ENCODE measurements at places on chromosomes 2 and 18.

- DNase-seq = peak; percentile 67
Observed at GRCh38 chr2:216350214-216350791, 22.0 kb downstream of the MARCHF4 start.

DNA sequence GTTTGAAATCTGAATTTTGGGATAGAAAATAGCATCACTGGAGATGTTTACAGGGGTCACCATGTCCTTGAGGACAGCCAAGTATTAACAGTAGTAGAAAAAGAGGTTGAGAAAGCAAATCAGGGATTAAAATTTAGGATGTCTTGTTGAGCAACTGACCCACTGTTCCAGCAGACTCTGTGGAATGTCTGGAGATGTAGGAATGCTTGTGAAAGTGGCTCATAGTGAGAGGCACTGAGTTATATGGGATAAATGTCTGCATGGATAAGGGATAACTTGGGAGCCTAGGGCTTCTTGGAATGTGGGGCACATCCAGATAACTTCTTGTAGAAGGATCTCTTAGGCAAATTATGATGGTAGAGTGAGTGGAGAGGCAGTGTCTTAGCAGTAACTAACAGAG is 495.0 kb downstream of the TMX3 start:
- DNase-seq = no peak

GRCh38 chr2:175445281-175445680 is 263.8 kb upstream of the ATP5MC3 start:
- DNase-seq = no peak

GRCh38 chr2:111054791-111055691 is 65.7 kb upstream of the BCL2L11 start:
- peak; percentile 81 for DNase-seq

- DNase-seq = no peak
Observed at GRCh38 chr2:85053802-85054201, 79.4 kb upstream of the TCF7L1 start.

- no peak for DNase-seq
Observed at GRCh38 chr18:37249171-37249886, 316.3 kb downstream of the CELF4 start.

DNA sequence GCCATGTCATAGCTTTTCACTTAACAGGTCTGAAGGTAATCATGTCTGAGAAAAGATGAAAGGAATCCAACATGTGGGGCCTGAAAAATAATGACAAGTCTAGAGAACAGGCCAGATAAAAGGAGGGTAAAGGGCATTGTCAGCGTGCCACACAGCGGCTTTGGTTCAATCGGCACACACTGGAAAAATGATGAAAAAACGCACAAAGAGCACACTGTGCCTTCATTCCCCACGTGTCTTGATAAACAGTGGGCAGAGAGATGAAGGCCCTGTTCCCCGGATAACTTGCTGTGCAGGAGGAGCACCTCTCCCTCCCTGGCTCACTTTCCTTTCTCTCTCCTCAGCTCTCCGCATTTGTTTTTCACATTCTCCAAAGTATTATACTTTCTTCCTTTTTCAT is 766.3 kb downstream of the TDRD15 start:
- DNase-seq = no peak

GRCh38 chr2:9813312-9814128 is 29.8 kb upstream of the TAF1B start:
- peak; percentile 90 for DNase-seq

DNA sequence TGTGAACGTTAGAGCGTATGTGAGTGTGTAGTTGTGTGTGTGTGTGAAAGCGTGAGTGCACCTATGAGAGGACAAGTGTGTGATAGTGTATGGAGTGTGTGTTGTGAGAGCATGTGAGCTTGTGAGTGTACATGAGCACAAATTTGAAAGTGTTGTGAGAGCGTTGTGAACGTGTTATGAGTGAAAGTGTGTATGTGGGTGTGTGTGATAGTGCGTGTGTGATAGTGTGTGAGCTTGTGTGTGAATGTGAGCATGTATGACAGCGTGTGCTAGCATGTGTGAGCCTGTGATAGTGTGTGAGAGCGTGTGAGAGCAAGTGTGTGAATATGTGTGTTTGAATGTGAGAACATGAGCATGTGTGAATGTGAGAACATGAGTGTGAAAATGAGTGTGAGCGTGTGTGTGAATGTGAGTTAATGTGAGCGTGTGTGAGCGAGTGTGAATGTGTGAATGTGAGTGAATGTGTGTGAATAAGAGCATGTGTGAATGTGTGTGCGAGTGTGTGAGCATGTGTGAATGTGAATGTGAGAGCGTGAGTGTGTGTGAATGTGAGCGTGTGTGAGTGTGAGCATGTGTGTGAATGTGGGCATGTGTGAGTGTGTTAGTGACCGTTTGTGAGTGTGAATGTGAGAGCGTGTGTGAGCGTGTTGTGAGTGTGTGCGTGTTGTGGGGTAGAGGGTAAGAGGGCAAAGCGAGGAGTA is 25.0 kb downstream of the RALB start:
- no peak for DNase-seq

GRCh38 chr2:206968134-206969086 is 29.1 kb downstream of the CPO start:
- no peak for DNase-seq

DNA sequence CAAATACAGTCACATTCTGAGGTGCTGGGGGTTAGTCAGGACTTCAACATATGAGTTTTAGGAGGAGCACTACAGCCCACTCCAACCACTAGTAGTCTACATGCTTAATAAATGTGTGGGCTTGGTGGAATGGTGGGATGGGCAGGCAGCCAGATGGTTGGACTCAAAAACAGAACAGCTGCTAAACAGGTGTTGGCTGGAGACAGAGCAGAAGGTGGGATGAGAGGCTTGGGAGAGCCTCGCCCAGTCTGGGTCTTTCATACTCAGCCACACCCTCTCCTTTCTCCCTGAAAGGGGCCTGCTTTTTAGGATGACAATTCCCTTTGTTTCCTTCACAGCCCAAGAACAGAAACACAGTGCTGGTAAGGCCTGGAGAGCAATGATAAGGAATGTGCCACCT is 143.9 kb upstream of the KLHL29 start:
- DNase-seq = no peak

DNA sequence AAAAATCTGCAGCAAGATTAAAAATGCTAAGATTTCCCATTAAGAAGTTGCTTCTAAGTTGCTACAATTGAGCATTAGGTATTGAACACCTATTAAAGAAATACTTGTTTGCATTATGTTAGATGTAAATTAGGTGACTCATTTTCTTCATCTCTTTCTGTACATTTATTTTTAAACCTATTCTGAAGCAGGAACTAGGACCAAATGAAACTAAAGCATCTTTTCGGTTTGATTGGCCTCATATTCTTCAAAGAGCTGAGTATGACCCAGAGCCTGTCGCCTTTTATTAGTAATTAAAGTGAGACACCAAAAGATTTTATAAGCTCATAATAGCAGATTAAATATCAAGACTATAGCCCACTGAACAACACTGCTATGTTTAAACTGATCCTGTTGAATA is 83.4 kb upstream of the ZEB2 start:
- no peak for DNase-seq

DNA sequence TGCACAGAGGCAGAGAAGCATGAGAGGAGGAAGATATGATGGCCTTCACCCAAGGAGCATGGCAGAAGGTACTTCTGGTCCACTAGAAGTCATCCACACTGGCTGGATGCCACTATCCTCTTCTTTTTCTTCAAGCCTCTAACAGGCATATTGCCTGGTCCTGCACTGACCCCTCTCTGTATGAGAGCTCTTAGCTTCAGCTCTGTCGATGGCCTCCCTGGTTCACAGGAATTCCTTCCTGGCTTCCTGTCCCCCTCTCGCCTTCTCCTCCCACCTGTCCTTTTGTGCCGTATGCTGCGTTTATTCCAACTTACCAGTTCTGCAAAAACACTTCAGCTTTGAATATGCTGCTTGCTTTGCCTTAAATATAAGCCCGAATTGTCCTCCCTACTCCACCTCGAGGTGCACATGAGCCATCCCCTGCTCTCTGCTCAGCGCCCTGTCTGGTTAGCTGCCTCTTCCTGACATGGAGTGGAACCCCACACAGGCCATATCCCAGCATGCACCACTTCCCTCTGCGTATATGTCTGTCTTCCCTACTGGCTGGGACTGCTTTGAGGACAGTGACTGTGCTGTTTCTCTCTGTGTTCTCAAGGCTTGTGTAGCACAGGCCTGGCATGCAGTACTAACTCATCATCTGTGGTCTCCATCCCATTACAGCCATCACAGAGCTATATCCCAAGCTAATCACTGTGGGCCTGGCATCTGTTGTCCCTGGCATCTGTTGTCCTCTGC is 474.9 kb downstream of the EIPR1 start:
- no peak for DNase-seq

GRCh38 chr2:140201572-140201971 is 1421.4 kb upstream of the NXPH2 start:
- DNase-seq = no peak

- DNase-seq = no peak
Observed at GRCh38 chr2:177817300-177817699, 255.3 kb downstream of the PDE11A start.

DNA sequence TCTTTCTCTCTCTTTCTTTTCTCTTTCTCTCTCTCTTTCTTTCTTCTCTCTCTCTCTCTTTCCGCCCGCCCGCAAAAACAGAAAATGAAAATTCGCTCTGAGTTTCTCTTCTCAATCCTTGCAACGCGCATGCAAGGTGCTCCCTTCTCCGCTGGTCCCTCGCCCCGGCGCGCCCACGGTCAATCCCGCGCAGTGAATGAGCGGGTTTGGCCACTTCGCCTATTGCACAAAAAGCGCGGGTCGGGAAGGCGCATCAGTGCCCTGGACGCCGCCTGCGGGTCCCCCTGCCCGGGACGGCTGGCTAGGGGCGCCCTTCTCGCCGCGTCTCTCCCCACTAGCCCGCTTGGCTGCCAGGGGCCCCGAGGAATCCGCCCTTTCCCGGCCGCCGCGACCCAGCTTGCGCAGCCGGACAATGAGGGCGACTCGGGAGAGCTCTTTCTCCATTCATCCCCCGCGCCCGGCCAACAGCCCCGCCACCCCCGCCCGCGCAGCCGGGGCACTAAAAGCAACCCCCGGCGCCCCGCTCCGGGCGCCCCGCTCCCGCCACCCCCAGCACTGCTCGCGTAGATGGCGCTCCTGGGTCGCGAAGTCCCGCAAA is 706 bp downstream of the LAMA1 start:
- no peak for DNase-seq

- DNase-seq = no peak
Observed at GRCh38 chr2:15253835-15254286, 307.3 kb downstream of the NBAS start.

DNA sequence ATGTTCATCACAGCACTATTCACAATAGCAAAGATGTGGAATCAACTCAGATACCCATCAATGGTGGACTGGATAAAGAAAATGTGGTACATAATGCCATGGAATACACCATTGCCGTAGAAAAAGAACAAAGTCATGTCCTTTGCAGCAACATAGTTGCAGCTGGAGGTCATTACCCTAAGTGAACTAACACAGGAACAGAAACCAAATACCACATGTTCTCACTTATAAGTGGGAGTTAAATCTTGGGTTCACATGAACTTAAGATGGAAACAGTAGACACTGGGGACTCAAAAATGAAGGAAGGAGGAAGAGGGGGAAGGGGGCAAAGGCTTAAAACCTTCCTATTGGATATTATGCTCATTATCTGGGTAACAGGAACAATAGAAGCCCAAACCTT is 228.1 kb upstream of the RAB6C start:
- no peak for DNase-seq

DNA sequence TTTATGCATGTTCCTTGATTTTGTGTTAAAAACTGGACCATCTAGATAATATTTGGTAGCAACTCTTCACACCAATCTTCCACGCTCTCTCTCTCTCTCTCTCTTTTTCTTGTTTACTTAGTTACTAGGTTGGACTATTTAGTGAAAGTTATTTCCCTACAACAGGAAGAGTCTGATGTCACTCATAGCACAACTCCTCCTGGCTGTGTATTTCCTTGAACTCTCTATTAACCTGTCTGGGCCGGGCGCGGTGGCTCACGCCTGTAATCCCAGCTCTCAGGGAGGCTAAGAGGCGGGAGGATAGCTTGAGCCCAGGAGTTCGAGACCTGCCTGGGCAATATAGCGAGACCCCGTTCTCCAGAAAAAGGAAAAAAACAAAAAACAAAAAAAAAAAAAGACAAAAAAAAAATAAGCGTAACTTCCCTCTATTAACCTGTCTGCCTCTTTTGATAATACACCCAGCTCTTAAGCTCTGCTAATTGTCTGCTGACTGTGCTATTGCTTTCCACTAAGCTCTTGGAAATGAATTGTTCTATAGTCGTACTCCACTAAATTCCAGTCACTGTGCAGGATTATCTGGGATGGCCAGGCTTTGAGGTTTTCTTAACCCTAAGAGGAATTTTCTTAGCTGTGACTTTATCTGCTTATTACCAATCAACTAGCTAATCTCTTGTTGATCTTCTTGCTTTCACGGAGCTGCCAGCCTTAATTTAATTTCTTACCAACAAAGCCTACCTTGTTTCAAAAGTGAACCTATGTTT is 18.1 kb upstream of the CDH19 start:
- no peak for DNase-seq

- DNase-seq = no peak
Observed at GRCh38 chr2:221370076-221370856, 201.8 kb downstream of the EPHA4 start.

GRCh38 chr18:30588673-30589164 is 453.8 kb downstream of the DSC3 start:
- no peak for DNase-seq

GRCh38 chr2:78701546-78701945 is 324.0 kb upstream of the REG3G start:
- DNase-seq = no peak

GRCh38 chr2:22944143-22944542 is 440.8 kb upstream of the KLHL29 start:
- DNase-seq = no peak

GRCh38 chr2:181750305-181750704 is 70.0 kb upstream of the NEUROD1 start:
- DNase-seq = no peak

DNA sequence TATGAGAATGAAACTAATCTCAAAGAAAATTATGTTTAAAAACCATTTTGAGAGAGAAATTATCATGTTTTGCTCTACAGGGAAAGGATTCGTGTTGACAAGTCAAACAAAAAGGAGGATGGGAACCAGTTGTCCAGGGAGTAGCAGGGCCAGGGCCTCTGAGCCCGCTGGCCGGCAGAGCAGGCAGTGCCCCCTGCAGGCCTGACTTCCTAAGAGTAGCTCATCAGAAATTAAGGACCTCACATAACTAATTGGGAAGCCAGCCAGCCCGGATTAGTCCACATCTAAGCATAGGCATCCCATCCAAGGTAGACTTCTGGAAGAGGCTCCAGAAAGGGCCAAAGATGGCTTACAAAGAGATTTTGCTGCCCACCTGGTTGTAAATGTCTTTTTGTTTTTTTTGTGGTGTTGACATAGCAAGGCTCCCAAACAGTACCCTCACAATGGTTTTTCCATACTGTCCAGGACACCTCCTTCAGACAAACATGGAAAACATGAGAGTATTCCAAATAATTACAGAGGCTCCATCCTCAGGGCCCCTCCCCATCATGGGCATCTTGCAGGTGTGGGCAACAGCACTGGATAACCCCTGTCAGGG is 241.2 kb upstream of the TANK start:
- DNase-seq = peak; percentile 59

DNA sequence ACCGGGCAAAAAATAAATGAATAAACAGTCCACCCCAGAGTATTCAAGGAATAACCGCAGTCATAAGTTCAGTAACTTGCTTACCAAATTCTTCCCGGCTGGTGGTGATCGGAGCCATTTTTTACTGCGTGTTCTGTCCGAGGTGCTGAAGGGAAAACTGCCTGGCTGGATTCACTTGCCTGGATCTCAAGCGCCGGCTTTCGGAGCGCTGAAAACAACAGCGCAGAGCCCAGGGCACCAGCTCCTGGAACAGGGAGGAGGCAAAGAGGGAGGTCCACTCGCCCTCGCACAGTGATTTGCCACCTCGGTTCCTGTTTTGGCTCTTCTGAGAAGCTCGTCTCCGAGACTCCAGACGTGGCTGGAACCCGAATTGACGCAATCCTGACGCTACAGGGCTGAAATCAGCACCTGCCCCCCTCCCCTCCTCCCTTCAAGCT is at the start of gene SYT4:
Gene SYT4 (minus strand): TSS at position 327 of the 437 bp plus-strand sequence. CDS start 209 bp downstream, at position 118.
- no peak for DNase-seq
